ENCODE measurements at places on chromosomes 12 and 14.

GRCh38 chr14:70776197-70776596 is 33.1 kb downstream of the MAP3K9 start:
- no peak for DNase-seq

DNA sequence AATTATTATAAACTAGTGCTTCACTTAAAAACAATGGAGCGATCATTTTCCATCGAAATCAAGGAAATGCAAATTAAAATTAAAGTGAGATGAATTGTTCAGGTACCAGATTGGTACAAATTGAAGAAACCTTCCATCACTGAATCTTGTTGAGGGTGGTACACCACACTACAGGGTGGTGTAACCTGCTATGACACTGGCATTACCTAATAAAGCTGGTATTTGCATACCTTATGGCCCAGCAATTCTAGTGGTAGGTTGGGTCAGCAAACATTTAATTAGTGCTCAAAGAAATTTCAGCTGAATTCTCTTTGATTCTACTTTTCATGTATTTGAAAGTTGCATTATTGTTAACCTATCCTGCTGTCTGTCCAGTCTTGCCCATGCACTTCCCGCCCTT is 9.2 kb downstream of the TIGAR start:
- no peak for DNase-seq

- no peak for DNase-seq
Measured at GRCh38 chr12:77522247-77522646, 308.4 kb upstream of the NAV3 start.

DNA sequence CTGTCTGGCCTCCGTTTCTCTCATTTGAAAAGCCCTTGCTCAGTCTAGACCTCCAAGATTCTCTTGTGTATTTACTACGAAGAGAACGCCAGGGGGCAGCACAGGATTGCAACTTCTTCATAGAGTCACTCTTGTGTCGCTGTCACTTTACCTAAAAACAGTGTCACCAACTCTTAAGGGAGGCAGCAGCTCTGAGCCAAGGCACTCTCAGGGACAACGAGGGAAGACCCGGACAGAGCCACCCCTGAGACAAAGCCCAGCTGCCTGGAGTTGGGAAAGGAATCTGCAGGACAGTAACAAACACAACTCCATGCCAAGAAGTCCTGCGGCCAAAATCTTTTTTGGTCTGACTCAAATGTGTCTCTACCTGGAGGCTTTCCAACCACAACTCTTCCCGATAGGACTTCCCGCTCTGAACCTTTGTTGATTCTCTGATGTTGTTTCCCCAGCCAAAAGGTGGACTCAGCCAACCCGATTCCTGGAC is 9.6 kb upstream of the RPAP3 start:
- peak; percentile 94 for DNase-seq

GRCh38 chr12:117850048-117850447 is 118.7 kb downstream of the KSR2 start:
- peak; percentile 57 for DNase-seq

Measured in hematopoietic multipotent progenitor cell treated with erythropoietin and hydrocortisone succinate and interleukin-3 and kit ligand, for 4 days (in vitro differentiated cells).